ENCODE measurements at places on chromosomes 4 and X.

GRCh38 chr4:85642356-85643100 is 167.6 kb downstream of the ARHGAP24 start:
- no peak for DNase-seq

GRCh38 chrX:9871701-9872268 is 85.6 kb downstream of the SHROOM2 start:
- DNase-seq, result no peak

DNA sequence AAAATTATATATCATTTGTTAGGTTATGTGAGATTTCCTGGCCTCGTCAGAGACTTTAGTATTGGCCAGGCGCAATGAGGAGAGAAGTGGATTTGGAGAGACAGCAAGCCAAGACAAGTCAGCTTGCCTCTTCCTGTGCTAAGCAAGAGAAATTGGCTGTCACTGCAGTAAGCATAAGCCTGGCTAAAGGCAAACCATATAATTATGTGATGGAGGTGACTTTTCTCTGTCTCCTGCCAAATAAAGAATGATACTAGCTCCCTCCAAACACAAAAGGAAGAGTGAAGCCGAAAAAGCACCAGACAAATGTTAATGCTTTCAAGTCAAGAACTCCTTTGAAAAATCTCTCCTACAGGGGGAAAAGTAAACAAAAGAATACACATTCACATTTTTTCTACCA is 2246.0 kb downstream of the ARAP2 start:
- no peak for DNase-seq

GRCh38 chr4:126124818-126125217 is 810.1 kb downstream of the FAT4 start:
- DNase-seq, result no peak

DNA sequence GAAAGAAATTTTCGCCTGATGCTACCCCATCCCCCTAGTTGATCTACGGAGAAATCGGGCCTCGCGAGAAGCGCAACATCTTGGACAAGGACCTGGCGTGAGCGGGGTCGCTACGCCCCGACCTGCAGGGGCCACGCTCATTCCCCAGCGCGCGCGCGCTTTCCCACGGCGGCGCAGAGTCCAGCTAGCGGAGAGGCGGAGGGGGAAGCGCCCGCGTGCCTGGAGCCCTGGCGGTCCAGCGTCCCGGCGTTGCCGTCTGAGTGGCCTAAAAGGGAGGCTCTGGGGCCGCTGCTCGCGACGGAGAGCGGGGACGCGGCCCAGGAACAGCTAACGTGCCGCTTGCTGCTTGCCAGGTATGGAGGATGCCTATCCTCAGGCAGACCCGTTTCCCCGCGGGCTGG is 6.0 kb upstream of the SOX3 start:
- DNase-seq, result no peak

DNA sequence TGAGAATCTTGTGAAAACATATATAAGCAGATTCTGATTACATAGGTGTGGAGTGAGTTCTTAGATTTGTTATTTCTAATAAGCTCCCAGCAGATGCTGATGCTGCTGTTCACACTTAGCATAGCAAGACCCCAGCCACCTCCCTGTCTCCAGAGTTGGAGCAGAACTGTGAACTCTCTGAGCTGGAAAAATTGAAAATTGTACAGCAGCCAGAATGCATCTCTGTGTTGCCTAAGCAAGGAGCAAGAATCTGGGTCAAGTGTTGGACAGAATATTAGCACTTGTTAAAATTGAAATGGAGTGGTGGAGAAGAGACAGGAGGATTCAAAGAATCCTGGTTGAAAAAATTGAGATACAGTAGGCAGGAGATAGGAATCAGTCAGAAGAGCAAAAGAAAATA is 146.6 kb upstream of the FAM47C start:
- DNase-seq, result no peak

DNA sequence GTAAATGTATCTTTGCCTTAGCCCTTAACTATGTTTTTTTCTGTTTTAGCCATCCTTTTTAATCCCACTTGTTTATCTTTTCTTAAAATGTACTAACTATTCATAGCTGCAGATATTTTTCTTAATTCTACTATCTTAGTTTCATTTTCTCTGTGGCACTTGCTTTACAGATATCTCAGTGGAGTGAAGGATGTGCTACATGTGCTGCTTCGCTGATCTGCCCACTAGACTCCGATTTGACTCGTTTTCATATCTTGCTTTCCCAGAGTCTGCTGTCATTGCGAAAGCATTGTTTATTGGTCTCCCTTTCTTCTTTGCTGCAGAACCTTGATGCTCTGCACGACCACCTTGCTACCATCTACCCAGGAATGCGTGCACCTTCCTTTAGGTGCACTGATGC is 30.6 kb downstream of the GUCY1B1 start:
- DNase-seq, result no peak

- DNase-seq, result no peak
Observed at GRCh38 chrX:123201720-123202119, 17.6 kb downstream of the GRIA3 start.

GRCh38 chrX:136779346-136779781 is 1.4 kb downstream of the ARHGEF6 start:
- DNase-seq, result no peak

DNA sequence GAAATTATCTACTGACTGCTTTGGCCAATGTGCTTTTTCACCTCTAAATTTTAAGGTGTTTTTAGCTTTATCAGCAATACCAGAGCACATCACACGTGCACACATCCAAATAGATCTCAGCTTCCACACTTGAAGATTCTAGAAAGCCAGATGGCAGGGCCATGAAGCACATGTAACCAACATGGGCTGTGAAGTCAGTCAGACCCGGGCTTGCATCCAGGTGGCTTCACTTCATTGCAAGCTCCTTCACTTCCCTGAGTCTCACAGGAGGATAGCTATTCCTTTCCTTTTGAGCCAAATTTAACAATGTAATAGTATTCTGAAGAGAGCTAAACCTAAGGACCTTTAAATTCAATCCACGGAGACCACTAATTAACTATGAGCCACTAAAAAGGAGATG is 86.5 kb downstream of the SH3RF1 start:
- DNase-seq, result no peak

- DNase-seq, result no peak
Observed at GRCh38 chr4:145843148-145843547, 95.5 kb downstream of the ZNF827 start.

DNA sequence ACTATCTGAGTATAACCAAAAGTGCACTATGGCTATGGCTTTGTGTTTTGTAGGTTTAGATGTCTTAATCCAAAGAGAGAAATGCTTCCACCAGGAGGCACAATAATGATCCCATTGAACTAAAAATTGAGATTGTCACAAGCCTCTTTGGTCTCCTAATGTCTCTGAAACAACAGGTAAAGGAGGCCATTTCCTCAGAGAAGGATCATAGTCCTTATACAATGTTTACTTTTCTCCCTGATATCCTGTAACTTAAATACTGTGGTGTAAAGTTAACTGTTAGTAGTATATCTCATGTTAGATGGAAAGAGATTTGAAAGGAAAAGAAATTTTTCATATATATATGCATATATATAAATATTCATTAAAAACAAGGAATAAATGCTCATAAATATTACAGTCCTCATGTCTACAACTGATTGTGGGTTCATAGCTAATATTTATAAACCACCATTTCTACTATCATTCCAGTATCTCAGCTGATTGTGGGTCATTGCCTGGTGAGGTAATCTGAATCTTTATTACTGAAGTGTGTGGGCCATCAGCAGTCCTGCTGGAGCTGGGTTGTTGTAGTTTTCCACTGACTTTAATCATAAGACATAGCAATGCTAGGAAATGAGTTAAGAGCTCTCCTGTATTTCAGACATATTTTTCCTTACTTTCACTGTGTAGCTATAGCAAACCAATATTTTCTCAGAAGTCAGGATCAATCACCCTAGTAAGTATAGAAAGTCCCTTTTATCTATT is 1230.4 kb downstream of the PCDH18 start:
- DNase-seq, result no peak

DNA sequence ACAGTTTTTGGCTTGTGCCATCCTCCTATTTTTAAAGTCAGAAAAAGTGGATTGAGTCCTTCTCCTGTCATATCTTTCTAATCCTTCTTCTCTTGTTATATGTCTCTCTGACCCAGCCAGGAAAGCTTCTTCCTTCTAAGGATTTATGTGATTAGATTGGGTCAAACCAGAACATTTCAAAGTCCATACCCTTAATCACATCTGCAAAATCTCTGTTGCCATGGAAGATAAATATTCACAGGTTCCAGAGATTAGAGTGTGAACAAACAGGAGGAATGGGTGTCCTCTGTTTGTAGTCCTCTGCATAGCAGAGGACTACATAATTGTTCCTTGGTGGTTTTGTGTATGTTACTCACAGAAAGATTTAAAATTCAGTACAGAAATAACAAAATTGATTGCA is 421.2 kb downstream of the EPHA5 start:
- DNase-seq, result no peak

DNA sequence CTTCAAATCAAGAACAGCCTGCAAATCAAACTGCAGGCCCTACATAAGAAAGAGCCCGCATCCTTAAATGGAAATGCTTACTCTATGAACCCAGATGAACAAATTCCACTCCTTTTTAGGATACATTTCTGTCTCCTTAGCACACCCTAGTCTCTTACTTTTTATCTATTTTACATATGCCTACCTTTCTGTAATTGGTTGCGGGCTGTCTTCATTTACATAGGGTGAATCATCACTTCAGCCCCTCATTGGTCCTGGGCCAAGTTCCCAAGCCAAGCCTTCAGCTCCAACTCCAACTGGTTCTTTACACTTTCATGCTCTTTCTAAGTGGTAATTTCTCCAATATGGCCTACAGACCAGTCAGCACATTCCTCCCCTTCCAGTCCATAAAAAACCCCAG is 219.3 kb downstream of the TRAM1L1 start:
- no peak for DNase-seq

GRCh38 chrX:39162322-39162735 is 361.1 kb downstream of the MID1IP1 start:
- DNase-seq, result no peak

DNA sequence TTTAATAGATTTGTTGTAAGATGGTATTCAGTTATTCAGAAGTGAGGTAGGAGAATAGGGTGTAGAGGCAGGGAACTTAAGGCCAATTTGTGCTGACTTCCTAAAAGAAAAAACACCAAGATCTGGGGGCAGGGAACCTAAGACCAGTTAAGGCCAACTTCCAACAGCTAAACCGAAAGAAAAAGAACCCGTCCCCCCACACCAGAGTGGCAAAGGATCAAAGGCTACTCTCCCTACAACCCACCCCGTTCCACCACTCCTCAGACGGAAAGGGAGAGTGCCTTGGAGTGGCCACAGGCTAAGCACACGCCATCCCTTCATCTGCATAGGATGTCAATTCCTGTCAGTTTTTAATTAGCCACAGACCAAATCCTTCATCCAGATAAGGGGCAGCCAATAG is 3.7 kb upstream of the ZNF718 start:
- no peak for DNase-seq

DNA sequence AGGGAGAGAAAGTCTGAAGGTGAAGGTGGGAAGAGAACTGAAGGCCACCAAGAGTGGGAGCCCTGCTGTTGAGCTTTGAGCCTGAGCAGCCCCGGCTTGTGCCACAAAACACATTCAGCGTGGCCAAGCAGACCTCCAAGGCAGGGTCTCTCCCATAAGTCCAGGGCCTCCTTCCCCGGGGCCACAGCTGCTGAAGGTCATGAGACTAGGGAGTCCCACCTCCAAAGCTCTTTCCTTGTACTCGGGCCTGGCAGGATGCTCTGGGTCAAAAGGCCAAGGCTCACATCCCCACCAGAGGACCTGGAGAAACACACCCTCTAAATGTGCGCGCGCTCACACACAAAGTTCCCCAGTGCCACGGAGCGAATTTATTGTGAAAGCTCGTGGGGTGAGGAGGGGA is 3.5 kb upstream of the ARHGAP4 start:
- DNase-seq, result no peak

GRCh38 chrX:44529310-44529709 is 13.3 kb downstream of the FUNDC1 start:
- no peak for DNase-seq

- DNase-seq, result no peak
Observed at GRCh38 chr4:107500551-107500950, 219.5 kb downstream of the PAPSS1 start.

DNA sequence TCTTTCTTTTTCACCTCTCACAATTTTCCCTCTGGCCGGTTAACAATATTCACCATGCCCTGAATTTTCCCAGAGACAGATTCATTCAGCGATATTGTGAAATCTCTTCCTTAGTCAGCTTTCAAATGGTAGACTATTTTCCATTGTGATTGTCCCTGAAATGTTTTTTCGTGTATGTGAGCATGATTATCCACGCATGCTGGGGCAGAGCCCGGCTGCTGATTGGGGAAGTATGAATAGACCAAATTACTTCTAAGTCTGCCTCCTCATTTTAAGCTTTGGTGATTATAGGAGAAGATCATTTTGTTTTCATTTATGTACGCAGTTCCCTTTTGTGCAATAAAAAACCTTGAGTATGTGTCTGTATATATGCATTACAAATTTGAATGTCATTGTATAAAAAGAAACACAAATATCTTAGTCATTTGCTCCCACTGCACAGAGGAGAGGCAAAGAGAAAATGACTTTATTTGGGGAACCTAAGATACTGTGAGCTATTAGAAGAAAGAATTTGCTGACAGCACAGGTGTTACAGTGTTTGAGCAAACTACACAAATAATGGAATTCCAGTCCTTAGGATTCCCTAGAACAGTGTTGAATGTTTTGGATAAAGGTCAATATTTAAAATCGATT is 11.3 kb downstream of the DTHD1 start:
- no peak for DNase-seq

- no peak for DNase-seq
Observed at GRCh38 chrX:23742174-23742696, 841 bp downstream of the ACOT9 start.

DNA sequence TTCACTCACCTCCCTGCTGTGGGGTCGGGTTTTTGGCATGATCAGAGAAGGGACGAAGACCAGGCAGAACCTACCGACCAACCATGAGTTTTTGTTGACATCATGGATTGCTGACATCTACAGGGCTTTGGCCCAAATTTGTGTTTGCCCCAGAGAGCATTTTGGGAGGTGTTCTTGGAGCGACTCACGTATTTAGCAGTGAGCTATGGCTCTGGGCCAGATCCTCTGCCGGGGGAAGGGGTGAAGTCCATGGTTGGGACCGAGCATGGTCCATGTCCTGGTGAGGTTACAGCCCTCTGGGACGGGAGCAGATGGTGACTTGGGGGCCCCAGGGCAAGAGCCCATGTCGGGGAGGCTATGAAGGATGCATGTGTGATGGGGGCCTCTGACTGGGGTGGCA is 17.4 kb downstream of the SORCS2 start:
- DNase-seq, result no peak

Measured in NCI-H2029 (cell line).